T47D (cell line): ENCODE measurements at places on chromosomes 2 and 18.

GRCh38 chr2:59034106-59034505, 793.0 kb upstream of the FANCL start:
- no peak for DNase-seq

- DNase-seq, result no peak
These were observed 745.3 kb upstream of the ZEB2 start for GRCh38 chr2:145265244-145265643.

- DNase-seq, result no peak
These were observed 240.0 kb downstream of the WDR7 start for GRCh38 chr18:56891116-56891515.

DNA sequence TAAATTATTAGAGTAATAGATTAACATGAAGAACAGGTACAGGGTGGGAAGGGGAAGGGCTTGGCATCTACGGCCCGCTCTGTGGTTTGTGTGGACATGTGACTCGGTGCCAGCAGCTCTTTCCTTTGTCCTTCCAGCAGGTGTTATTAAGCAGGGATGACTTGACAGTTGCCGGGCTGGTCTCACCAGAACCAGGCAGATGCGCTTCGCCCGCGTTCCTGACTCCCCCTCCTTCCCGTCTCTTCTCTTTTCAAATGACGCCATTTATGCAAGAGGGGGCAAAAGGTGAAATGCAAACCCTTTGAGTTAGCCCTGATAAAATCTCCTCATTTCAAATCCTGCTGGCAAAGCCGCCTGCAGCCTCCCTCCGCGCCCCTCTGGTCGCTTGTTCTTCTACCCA, 38.9 kb upstream of the MGAT4A start:
- DNase-seq, result peak; percentile 41

DNA sequence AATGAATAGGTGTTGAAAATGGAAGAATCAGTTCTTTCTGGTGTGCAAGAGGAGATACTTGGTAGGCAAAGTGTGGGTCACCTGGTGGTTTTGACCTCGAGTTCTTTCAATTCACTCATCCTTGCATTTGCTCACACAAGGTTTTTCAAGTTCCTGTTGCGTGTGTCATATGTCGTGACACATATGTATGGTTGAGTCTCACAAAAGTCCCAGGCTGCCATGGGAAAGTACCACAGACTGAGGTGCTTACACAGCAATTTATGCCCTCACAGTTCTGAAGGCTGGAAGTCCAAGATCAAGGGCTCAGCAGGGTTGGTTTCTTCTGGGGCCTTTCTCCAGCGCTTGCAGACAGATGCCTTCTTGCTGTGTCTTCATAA, 64.4 kb downstream of the NCK2 start:
- no peak for DNase-seq

- peak; percentile 62 for DNase-seq
These were observed 591.6 kb downstream of the DSC3 start for GRCh38 chr18:30450927-30451326.

GRCh38 chr2:197614532-197614931, 60.9 kb downstream of the RFTN2 start:
- DNase-seq, result no peak

DNA sequence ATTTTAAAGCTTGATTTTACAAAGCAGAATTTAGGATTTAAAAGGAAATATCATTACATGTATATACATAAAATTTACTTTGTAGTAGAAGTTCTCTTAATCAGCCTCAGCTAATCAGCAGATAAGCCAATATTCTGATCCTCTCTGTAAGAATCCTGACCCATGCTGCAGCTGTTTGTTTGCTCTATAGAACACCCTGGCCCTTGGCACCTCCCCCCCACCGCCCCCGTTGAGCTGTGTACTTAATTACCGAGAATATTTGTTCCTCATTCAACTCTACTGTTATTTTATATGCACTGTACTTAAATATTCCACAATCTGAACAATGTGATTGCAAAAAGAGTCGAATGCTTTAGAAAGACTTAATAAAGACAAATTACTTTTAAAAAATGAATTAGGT, 98.0 kb downstream of the EVA1A start:
- no peak for DNase-seq

GRCh38 chr2:142119347-142119746, 11.5 kb downstream of the LRP1B start:
- no peak for DNase-seq

GRCh38 chr2:159571540-159572260, 44.6 kb downstream of the BAZ2B start:
- DNase-seq, result no peak

DNA sequence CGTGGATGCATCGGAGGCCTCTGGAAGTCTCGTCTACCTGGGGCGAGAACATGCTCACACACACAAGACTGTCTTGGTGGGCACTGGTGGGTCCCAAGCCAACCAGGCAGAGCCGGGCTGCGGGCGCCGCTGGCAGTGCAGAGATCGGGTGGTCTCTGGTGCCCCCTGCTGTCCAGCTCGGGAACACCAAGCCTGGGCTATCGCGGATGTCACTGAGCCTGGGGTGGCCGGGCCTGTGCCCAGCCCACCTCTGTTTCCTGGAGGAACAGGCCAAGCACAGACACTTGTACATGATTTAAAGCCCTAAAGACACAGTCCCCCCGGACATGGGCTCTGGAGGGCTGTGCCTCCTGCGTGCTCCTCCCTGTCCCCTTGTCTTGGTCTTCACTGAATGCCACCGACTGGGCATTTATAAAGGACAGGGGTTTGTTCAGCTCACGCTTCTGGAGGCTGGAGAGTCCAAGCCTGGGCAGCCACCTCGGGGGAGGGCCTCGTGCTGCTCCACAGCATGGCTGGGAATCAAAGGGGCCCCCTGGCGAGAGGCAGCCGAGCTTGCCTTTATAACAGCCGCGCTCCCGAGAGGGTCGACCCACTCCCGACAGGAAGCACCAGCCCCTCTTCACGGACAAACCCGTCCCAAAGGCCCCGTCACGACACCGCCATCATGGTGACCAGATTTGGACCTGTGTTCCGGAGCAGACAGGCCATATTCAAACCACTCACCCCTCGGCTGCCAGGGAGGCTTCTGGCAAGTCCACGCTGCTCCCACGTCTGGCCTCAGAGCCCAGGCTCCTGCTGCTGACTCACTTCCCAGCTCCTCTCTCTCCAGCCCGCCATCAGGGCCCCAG, 3.6 kb upstream of the OTOS start:
- DNase-seq, result peak; percentile 80

GRCh38 chr2:240358080-240358479, 77.4 kb upstream of the GPC1 start:
- no peak for DNase-seq

- DNase-seq, result no peak
These were observed 184.2 kb downstream of the PDE1A start for GRCh38 chr2:182242609-182243008.

DNA sequence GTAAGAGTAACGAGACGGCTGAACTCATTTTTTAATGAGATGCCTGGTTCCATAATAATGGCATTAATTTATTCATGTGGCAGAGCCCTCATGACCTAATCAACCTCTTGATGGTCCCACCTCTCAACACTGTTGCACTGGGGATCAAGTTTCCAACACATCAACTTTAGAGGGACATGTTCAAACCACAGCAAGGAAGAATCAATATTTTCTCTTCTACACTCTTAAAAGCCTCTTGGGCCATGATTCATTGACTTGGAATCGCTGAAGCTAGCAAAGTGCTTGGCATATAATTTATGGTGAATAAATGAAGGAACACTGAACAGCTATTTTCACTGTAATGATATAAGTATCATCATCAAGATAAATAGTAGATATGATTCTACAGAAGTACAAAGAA, 333.0 kb downstream of the TNS1 start:
- DNase-seq, result no peak

DNA sequence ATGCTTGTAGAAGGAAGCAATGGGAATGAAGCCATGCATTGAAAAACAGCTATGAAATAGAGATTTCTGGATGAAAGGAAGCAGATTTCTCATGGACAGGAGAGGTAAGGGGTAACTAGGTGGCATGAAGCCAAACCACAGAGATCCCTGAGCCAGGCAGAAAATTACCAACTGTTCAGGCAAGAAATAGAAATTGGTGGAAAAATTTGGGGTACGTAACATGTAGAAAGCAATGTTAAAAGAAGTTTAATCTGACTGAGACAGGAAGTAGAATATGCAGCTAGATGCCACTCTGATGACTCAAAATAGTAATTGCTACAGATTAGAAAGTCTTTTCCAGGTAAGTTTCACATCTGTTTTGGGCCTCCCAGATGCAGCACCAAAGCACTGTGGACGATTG, 928.5 kb upstream of the CELF4 start:
- no peak for DNase-seq

GRCh38 chr18:58843688-58844035, 21.0 kb upstream of the ZNF532 start:
- no peak for DNase-seq
